Left ventricle myocardium inferior (tissue), 1 donor: ENCODE measurements at places on chromosomes 1 and 21. TPM values are rescaled to one million over a fixed set of nuclear protein-coding genes. Genes with fewer than 3 reads are reported as not detected.

DNA sequence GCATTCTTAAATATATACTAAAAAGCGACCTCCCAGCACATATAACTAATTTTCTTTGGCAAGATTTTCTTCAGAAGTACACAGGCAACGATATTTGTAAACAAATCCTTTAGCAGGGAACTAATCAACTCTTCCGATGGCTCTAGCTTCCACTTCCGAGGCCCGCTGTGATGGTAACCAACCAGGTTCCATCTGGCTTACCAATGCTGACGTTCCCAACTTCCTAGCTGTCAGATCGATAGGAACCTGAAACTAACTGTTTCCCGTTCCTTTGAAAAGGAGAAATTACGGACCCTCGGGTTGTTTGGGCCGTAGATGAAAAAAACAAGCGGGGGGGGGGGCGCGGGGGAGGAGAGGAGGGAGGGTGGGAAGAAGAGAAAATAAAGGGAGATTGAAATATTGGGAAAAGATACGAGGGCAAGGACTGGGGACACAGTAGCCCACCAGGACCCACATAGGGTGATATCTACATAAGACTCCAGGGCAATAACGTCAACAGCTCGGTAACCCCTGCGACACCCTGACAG lies 513 bp downstream of the GTF2B start:
- peak overlapping the region; percentile 95 for H3K27ac ChIP-seq
- peak overlapping the region; percentile 98 for H3K4me3 ChIP-seq
- peaks cover 44% of the 10 kb centered on the region for H3K4me1 ChIP-seq
- no peaks in the 10 kb centered on the region for H3K27me3 ChIP-seq
- DNase-seq, result no peak
- peaks cover 14% of the 10 kb centered on the region for H3K36me3 ChIP-seq

GRCh38 chr1:7562729-7563605 lies 208.1 kb upstream of the VAMP3 start:
- H3K27me3 ChIP-seq, result no peaks in the 10 kb centered on the region
- peaks cover 4% of the 10 kb centered on the region for H3K4me1 ChIP-seq
- H3K27ac ChIP-seq, result no peak overlapping the region
- no peak for DNase-seq
- no peak overlapping the region for H3K4me3 ChIP-seq
- H3K36me3 ChIP-seq, result no peaks in the 10 kb centered on the region

DNA sequence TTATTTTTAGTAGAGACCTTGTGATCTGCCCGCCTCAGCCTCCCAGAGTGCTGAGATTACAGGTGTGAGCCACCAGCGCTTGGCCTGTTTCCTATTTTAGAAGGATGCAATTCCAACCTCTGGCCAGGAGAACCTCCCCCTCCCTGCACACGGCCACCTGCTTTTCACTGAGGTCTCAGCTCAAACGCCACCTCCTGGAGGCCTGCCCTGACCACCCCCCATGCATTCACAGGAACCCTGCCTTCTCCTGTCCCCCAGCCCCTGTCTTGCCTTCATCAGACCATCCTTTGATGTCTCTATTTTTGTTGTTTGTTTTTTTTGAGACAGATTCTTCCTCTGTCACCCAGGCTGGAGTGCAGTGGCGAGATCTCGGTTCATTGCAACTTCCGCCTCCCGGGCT lies 2.3 kb downstream of the SRM start:
- H3K27ac ChIP-seq, result no peak overlapping the region
- peaks cover 30% of the 10 kb centered on the region for H3K36me3 ChIP-seq
- H3K4me1 ChIP-seq, result peaks cover 36% of the 10 kb centered on the region
- peaks cover 8% of the 10 kb centered on the region for H3K27me3 ChIP-seq
- DNase-seq, result no peak

- no peak for DNase-seq
- H3K4me3 ChIP-seq, result peak overlapping the region; percentile 81
- peaks cover 8% of the 10 kb centered on the region for H3K36me3 ChIP-seq
- peaks cover 52% of the 10 kb centered on the region for H3K4me1 ChIP-seq
- H3K27me3 ChIP-seq, result no peaks in the 10 kb centered on the region
These were observed 775 bp upstream of the PRPF38B start for GRCh38 chr1:108691128-108691941.

The CFAP74 gene
- total RNA-seq, result not detected

The ZCCHC17 gene
- total RNA-seq, result 12.2 TPM

The MAN1C1 gene
- 18.0 TPM for total RNA-seq
